Calu3 (cell line): ENCODE measurements at places on chromosomes 2 and 18. TPM values are rescaled to one million over a fixed set of nuclear protein-coding genes. Genes with fewer than 3 reads are reported as not detected.

GYPC gene
- not detected in 2 replicates for total RNA-seq

DNA sequence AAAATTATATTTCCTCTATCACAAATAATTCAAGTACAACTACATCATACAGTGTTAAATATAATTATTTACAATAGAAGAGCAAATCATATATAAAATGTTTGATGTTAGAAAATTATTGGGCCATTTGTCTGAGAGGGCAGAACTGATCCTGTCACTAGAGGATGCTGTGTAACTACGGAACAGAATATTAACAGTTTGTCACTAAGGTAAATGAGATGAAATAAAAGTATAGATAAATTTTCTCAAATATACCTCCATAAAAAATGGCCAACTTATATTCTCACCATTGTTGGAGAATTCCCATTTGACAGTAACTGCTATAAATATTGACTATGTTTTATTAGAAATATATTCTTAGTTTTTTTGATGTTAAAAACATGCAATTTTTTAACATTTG lies 1067.4 kb upstream of the DDX18 start:
- H3K36me3 ChIP-seq: no peaks in the 10 kb centered on the region
- no peaks in the 10 kb centered on the region for H3K4me1 ChIP-seq
- no peaks in the 10 kb centered on the region for H3K27me3 ChIP-seq
- H3K27ac ChIP-seq: no peak overlapping the region

- H3K27ac ChIP-seq: no peak overlapping the region
- no peaks in the 10 kb centered on the region for H3K27me3 ChIP-seq
- H3K36me3 ChIP-seq: peaks cover 9% of the 10 kb centered on the region
- peaks cover 20% of the 10 kb centered on the region for H3K4me1 ChIP-seq
Observed at GRCh38 chr2:8488001-8488738, 193.7 kb upstream of the ID2 start.

DNA sequence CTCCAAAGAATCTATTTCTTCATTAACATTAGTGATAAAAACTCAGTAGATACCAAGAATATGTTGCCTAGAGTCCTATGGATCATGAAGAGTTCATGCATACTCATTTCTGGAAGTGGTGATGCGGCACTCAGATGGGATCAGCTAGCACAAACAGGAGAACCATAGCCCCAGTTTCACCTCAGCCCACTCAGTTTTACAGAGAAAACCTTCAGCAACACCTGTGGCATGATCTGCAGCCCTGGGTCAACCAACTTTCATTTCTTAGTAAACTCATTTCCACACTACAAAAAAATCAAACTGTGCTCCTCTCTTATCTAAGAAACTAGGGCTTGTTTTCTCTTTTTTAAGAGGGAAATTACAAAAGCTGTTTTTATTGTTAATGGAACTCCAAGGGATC lies 569.4 kb downstream of the CCDC85A start:
- DNase-seq: no peak
- no peak overlapping the region for H3K27ac ChIP-seq
- no peaks in the 10 kb centered on the region for H3K27me3 ChIP-seq
- H3K36me3 ChIP-seq: no peaks in the 10 kb centered on the region

CIDEA gene
- not detected in 2 replicates for total RNA-seq

GRCh38 chr2:2232167-2232566 lies 98.9 kb downstream of the MYT1L start:
- H3K27ac ChIP-seq: no peak overlapping the region
- H3K36me3 ChIP-seq: no peaks in the 10 kb centered on the region
- no peak for DNase-seq
- H3K4me1 ChIP-seq: no peaks in the 10 kb centered on the region
- no peaks in the 10 kb centered on the region for H3K27me3 ChIP-seq
- no peak overlapping the region for H3K4me3 ChIP-seq

GRCh38 chr2:21306235-21306634 lies 182.5 kb downstream of the TDRD15 start:
- H3K4me1 ChIP-seq: no peaks in the 10 kb centered on the region
- no peak for DNase-seq
- H3K27me3 ChIP-seq: no peaks in the 10 kb centered on the region
- H3K27ac ChIP-seq: no peak overlapping the region
- no peaks in the 10 kb centered on the region for H3K36me3 ChIP-seq

GRCh38 chr2:47554311-47554905 lies 151.5 kb downstream of the MSH2 start:
- no peak overlapping the region for H3K4me3 ChIP-seq
- H3K27ac ChIP-seq: no peak overlapping the region
- no peaks in the 10 kb centered on the region for H3K36me3 ChIP-seq
- peaks cover 11% of the 10 kb centered on the region for H3K4me1 ChIP-seq
- no peak for DNase-seq

GRCh38 chr2:240629619-240629967 lies 4.3 kb downstream of the GPR35 start:
- H3K27me3 ChIP-seq: no peaks in the 10 kb centered on the region
- H3K4me3 ChIP-seq: no peak overlapping the region
- no peak for DNase-seq
- peaks cover 40% of the 10 kb centered on the region for H3K36me3 ChIP-seq
- no peak overlapping the region for H3K27ac ChIP-seq
